ENCODE measurements at places on chromosomes 12 and 14. TPM values are rescaled to one million over a fixed set of nuclear protein-coding genes. Genes with fewer than 3 reads are reported as not detected.

Gene POTEM
- not detected for total RNA-seq

Gene IFNG-AS1
- 0.21 TPM for total RNA-seq

Gene ERC1
- total RNA-seq, result 32.9 TPM

- DNase-seq, result no peak
- H3K27ac ChIP-seq, result no peak overlapping the region
- no peaks in the 10 kb centered on the region for H3K36me3 ChIP-seq
- no peaks in the 10 kb centered on the region for H3K4me1 ChIP-seq
- H3K4me3 ChIP-seq, result no peak overlapping the region
- H3K27me3 ChIP-seq, result no peaks in the 10 kb centered on the region
These were observed 309.4 kb downstream of the MDGA2 start for GRCh38 chr14:47366006-47366405.
